Esophagus squamous epithelium (tissue), 5 donors: ENCODE measurements at places on chromosomes 6 and 20. TPM values are rescaled to one million over a fixed set of nuclear protein-coding genes. Genes with fewer than 3 reads are reported as not detected.
A peak's percentile ranks its signal among the peaks of the same experiment; 100 is the strongest.

DNA sequence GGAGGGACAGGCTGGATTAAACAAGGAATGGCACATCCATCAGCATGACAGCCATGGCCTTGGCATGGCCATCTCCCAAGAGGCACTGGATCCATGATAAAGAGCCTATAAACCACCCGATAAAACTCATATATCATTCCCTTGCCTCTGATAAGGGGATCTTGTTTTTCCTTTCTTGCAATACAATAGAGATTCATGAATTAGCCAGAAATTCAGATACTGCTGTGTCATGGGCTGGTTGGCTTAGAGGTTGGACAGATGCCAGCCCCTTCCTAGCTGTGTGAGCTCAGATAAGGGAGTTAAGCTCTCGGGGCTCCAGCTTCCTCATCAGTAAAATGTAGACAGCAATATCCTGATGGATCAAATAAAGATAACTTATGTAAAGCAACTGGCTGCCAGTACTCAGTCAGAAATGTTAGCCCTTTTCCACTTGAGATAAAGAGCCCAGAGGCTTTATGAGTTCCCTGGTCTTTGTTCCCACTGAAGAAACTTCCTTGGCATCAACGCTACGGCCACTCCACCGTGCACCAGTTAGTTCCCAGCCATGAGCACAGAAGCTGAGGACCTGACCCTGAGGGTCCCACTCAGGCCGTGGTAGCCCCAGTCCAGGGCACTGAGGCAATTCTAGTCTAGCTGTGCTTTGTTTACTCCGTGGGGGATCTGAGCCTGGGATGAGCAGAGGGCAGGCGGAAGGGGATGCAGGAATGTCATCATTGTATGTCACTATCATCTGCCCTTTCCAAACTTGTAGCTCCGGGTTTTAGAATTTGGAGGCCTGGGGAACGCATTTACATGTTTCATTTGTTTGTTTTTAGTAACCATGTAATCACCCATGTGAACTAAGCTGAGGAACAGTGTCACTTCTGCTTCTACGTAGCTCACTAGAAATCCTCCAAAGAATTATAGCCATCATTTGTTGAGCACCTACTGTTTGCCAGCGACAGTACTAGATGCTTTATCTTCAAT lies 67.2 kb upstream of the TBC1D7 start:
- H3K27me3 ChIP-seq: no peaks in the 10 kb centered on the region
- H3K27ac ChIP-seq: peak overlapping the region; percentile 59
- H3K4me3 ChIP-seq: no peak overlapping the region
- H3K36me3 ChIP-seq: no peaks in the 10 kb centered on the region
- H3K4me1 ChIP-seq: peaks cover 32% of the 10 kb centered on the region

DNA sequence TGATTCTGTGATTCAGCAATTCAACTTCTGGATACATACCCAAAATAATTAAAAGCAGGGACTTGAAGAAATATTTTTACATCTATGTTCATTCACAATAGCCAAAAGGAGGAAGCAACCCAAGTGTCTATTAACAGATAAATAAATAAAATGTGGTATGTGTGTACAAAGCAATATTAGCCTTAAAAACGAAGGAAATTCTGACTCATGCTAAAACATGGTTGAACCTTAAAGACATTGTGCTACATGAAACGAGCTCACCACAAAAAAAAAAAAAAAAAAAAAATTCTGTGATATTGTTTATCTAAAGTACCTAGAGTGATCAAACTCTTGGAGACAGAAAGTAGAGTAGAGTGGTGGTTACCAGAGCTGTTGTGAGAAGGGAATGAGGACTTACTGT lies 54.8 kb upstream of the TFAP2D start:
- no peak overlapping the region for H3K27ac ChIP-seq
- no peak for DNase-seq

- no peaks in the 10 kb centered on the region for H3K4me1 ChIP-seq
- H3K36me3 ChIP-seq: no peaks in the 10 kb centered on the region
- no peak overlapping the region for H3K27ac ChIP-seq
- H3K27me3 ChIP-seq: no peaks in the 10 kb centered on the region
- no peak for DNase-seq
Measured at GRCh38 chr6:73299151-73299971, 36.4 kb upstream of the KHDC1 start.

- no peak overlapping the region for H3K4me3 ChIP-seq
- no peaks in the 10 kb centered on the region for H3K27me3 ChIP-seq
- no peaks in the 10 kb centered on the region for H3K36me3 ChIP-seq
- H3K27ac ChIP-seq: peak overlapping the region; percentile 71
- H3K4me1 ChIP-seq: peaks cover 8% of the 10 kb centered on the region
Measured at GRCh38 chr6:46521464-46521971, 30.3 kb upstream of the RCAN2 start.

DNA sequence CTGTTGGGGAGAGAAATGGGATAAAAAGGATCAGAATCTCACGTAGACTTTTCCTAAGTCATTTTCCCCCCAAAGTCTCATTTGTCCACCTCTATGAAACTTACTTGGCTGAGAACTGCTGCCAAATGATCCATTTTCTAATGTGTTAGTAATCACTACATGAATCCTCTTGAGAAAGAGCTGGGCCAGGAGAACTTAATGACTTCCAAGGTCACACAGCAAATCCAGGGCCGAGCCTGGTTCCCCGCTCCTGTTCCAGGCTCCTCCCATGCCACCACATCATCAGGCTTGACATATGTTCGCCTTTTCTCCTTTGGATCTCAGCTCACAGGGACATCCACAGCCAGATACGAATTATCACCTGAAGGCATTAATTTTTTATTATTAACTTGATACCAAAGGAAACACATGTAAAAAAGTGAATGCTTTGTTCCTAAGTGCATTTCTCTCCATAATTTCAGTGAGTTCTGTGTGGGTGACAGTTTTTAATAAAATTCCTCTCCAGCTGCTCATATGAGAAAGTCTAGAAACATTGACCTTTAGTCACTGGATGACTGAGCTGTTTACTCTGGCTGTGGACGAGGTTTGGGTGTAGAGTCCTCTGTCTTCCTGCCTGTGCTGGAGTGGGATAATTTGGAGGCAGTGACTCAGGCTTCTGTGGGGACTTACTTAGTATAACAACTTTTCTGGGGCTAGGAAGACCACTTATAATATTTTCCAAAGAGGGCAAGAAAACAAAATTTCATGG lies 276.3 kb downstream of the PAX1 start:
- H3K36me3 ChIP-seq: no peaks in the 10 kb centered on the region
- no peaks in the 10 kb centered on the region for H3K27me3 ChIP-seq
- no peak overlapping the region for H3K4me3 ChIP-seq
- H3K4me1 ChIP-seq: no peaks in the 10 kb centered on the region

GRCh38 chr6:127592964-127593363 lies 16.0 kb downstream of the C6orf58 start:
- no peaks in the 10 kb centered on the region for H3K4me1 ChIP-seq
- DNase-seq: no peak
- no peaks in the 10 kb centered on the region for H3K27me3 ChIP-seq
- no peak overlapping the region for H3K27ac ChIP-seq

- no peaks in the 10 kb centered on the region for H3K4me1 ChIP-seq
- no peak overlapping the region for H3K27ac ChIP-seq
- H3K4me3 ChIP-seq: no peak overlapping the region
- no peak for DNase-seq
- H3K27me3 ChIP-seq: no peaks in the 10 kb centered on the region
Measured at GRCh38 chr6:22657352-22657980, 88.1 kb downstream of the HDGFL1 start.

- H3K4me3 ChIP-seq: peak overlapping the region; percentile 29
- H3K27ac ChIP-seq: no peak overlapping the region
- no peak for DNase-seq
- H3K36me3 ChIP-seq: no peaks in the 10 kb centered on the region
Measured at GRCh38 chr20:29742699-29743100, 1514.8 kb upstream of the DEFB115 start.

Gene MARCKS
- total RNA-seq: 51.5 TPM

Gene BEND6
- 2.4 TPM for total RNA-seq

Gene MAP7
- 33.0 TPM for total RNA-seq
